Panc1 (cell line): ENCODE measurements at places on chromosomes 3 and 15. TPM values are rescaled to one million over a fixed set of nuclear protein-coding genes. Genes with fewer than 3 reads are reported as not detected.

DNA sequence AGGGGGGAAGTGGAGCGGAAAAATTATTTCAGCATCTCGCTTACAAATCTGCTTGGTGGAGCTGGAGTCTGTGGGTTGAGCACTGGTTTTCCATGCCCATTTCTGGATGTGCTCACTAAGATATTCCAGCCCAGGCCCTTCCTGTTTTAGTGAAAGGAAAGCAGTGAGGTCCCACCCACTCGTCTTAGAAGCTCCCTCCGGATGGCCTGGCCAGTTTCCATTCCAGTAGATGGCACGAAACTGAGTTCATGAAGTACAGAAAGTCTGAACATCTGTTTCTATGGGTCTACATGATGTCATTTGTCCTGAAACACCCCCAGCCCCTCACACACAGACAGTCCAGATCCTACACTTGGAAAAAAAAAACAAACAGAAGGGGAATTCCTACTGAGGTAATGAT, 31.9 kb upstream of the THSD4 start:
- H3K4me3 ChIP-seq: no peak overlapping the region
- no peaks in the 10 kb centered on the region for H3K27me3 ChIP-seq
- no peak for DNase-seq
- H3K36me3 ChIP-seq: no peaks in the 10 kb centered on the region

DNA sequence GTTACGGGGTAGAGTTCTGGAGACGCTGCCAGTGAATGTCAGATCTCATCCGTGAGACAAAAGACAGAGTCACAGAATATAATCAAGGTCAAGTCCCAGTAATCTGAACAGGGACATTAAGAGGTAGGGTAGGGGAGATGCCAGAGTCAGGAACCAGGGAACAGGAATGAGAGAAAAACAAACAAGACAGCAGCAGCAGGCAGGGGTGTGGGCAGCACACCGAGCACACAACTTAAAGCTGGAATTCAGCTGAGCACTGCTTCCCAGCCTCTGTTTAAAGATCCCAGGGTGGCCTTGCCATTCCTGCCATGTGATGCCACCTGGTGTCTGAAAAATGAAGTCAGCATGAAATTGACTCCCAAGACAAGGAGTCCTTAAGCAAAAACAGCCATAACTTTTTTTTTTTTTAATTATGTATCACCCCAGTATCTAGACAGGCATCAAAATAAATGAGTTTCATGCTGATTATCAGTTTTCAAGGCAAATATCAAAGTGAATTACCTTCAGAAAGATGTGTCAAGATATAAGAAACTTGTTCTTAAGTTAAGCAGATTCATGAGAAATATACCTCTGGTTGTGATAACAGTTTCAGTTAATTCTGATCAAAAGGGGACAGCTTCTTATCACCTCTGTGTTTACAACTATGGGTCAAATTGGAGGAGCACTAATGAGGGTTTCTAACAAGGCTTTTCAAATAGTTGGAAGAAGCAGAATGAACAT, 203.7 kb downstream of the SLC9A9 start:
- no peaks in the 10 kb centered on the region for H3K36me3 ChIP-seq
- peak; percentile 33 for DNase-seq
- no peak overlapping the region for H3K27ac ChIP-seq
- H3K27me3 ChIP-seq: 0 out of 2 replicates have a peak, but pooled peaks cover 2% of the 10 kb centered on the region

DNA sequence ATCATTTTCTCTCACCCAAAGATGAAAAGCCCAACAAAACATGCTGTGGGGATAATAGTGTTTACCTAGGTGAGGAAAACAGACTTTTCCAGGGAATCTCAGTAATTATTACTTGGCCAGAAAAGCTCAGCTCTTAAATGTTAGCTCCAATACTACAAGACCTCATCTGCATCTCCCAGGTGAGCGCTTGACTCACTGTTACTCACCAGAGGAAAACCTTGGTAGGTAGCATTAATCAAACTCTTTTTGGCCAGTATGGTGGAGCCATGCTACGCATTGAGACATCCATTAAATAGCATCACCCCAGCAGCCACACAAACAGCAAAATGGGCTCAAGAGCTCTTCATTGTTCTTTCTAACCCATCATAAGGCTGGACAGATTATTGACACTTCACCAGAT, 99.0 kb downstream of the TIGIT start:
- no peaks in the 10 kb centered on the region for H3K36me3 ChIP-seq
- H3K27me3 ChIP-seq: no peaks in the 10 kb centered on the region
- DNase-seq: no peak
- H3K4me3 ChIP-seq: no peak overlapping the region

- no peak overlapping the region for H3K27ac ChIP-seq
- DNase-seq: no peak
- H3K27me3 ChIP-seq: no peaks in the 10 kb centered on the region
- no peaks in the 10 kb centered on the region for H3K4me1 ChIP-seq
- no peak overlapping the region for H3K4me3 ChIP-seq
These were observed 14.3 kb upstream of the SPRED1 start for GRCh38 chr15:38238311-38238710.

- H3K27me3 ChIP-seq: no peaks in the 10 kb centered on the region; the same call in 1 of the 2 replicates
- H3K4me3 ChIP-seq: no peak overlapping the region
- DNase-seq: no peak
- no peaks in the 10 kb centered on the region; the same call in 1 of the 2 replicates for H3K4me1 ChIP-seq
- no peaks in the 10 kb centered on the region for H3K36me3 ChIP-seq
These were observed 719 bp downstream of the FEZF2 start for GRCh38 chr3:62372621-62373041.

GRCh38 chr3:45778761-45779201, 17.6 kb downstream of the SLC6A20 start:
- no peak overlapping the region for H3K4me3 ChIP-seq
- DNase-seq: no peak
- no peaks in the 10 kb centered on the region for H3K36me3 ChIP-seq
- H3K27me3 ChIP-seq: no peaks in the 10 kb centered on the region
- no peak overlapping the region for H3K27ac ChIP-seq
- no peaks in the 10 kb centered on the region for H3K4me1 ChIP-seq

DNA sequence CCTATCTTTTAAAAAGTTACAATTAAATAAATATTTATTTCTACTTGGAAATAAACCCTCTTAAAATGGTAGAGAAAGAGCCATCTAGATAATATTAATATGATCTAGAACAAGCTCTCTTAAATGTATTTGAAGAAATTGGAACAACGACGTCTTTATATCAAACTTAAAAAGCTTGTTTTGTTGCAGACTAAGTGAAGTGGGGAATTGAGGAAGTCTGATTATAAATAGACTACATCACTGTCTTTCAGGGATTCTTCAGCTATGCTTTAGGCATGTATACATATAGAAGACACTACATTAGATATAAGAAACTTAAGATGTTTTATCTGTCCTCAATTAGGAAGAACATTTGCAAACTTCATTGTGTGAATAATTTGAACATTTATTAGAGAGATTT, 1.8 kb downstream of the BCHE start:
- no peaks in the 10 kb centered on the region for H3K36me3 ChIP-seq
- no peaks in the 10 kb centered on the region for H3K27me3 ChIP-seq
- no peak overlapping the region for H3K4me3 ChIP-seq
- H3K4me1 ChIP-seq: peaks cover 7% of the 10 kb centered on the region; the same call in 1 of the 2 replicates

- no peak for DNase-seq
- H3K27me3 ChIP-seq: no peaks in the 10 kb centered on the region
- no peaks in the 10 kb centered on the region for H3K36me3 ChIP-seq
- no peak overlapping the region for H3K27ac ChIP-seq
- no peak overlapping the region for H3K4me3 ChIP-seq
- H3K4me1 ChIP-seq: no peaks in the 10 kb centered on the region
These were observed 341.7 kb upstream of the UBE2E2 start for GRCh38 chr3:22861426-22861825.

GRCh38 chr15:71330638-71331162, 215.4 kb downstream of the THSD4 start:
- no peaks in the 10 kb centered on the region for H3K27me3 ChIP-seq
- H3K4me3 ChIP-seq: no peak overlapping the region
- H3K27ac ChIP-seq: no peak overlapping the region

GRCh38 chr3:119346076-119346496, 51.9 kb downstream of the ARHGAP31 start:
- no peaks in the 10 kb centered on the region for H3K27me3 ChIP-seq
- no peak for DNase-seq
- H3K36me3 ChIP-seq: no peaks in the 10 kb centered on the region
- no peaks in the 10 kb centered on the region for H3K4me1 ChIP-seq
- no peak overlapping the region for H3K4me3 ChIP-seq
- H3K27ac ChIP-seq: no peak overlapping the region

DNA sequence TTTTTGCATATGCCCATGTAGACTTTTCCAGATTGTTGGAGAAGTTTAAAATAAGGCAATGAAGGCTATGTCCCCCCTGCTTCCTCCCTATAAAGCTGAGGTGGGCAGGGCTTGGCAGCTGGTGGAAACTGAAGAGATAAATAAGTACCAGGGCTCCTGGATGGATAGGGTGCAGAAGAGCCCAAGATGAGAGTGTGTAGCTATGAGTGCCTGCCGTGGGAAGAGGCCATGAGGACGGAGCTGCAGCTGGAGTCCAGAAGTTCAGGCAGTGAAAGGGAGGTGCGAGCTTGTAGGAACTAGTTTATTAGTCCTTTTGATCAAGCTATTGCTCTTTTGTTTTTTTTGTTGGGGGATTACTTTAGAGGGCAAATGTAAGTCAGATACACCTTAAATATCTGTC, 52.4 kb downstream of the PHLDB2 start:
- no peaks in the 10 kb centered on the region; the same call in 1 of the 2 replicates for H3K4me1 ChIP-seq
- no peaks in the 10 kb centered on the region for H3K27me3 ChIP-seq
- H3K36me3 ChIP-seq: no peaks in the 10 kb centered on the region

- H3K4me1 ChIP-seq: no peaks in the 10 kb centered on the region
- H3K27ac ChIP-seq: no peak overlapping the region
- H3K36me3 ChIP-seq: no peaks in the 10 kb centered on the region
These were observed 464.2 kb downstream of the LPP start for GRCh38 chr3:188617988-188618701.

DNA sequence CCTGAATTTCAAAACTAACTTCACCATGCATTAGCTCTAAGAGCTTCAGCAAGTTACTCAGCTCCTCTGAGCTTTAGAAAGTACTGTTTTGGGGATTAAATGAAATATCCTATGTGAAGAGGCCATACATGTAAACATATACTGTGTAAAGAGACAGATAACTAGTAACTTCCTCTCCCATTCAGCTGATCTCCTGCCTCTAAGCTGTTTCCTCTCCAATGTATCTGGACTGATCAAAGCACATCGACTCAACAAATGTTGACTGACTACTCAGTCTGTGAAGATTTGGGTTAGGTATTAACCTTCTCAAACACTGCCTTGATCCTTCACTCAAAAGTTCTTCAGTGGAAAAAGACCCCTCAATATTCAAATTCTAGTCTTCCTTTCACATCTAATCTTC, 82.0 kb downstream of the BOC start:
- H3K27ac ChIP-seq: no peak overlapping the region
- no peak overlapping the region for H3K4me3 ChIP-seq
- no peak for DNase-seq
- H3K36me3 ChIP-seq: no peaks in the 10 kb centered on the region
- H3K4me1 ChIP-seq: no peaks in the 10 kb centered on the region
- peaks cover 8% of the 10 kb centered on the region; the same call in 1 of the 2 replicates for H3K27me3 ChIP-seq

- no peaks in the 10 kb centered on the region for H3K27me3 ChIP-seq
- no peaks in the 10 kb centered on the region for H3K4me1 ChIP-seq
- H3K4me3 ChIP-seq: no peak overlapping the region
- H3K36me3 ChIP-seq: no peaks in the 10 kb centered on the region
These were observed 174.4 kb upstream of the CMC1 start for GRCh38 chr3:28067014-28067413.

DNA sequence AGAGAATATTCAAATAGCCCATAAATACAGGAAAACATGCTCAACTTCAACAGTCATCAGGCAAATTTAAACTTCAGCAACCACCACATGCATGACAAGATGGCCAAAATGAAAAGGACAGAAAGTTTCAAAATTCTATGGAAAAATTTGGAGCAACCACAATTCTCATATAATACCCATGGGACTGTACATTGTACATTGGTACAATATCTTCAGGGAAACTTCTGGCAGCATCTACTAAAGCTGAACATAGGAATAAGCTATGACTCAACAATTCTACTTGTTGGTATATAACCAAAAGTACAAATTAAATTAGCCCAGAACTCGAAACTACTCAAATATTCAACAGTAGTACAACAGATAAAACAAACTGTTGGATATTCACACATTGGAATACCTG, 847.6 kb downstream of the TBL1XR1 start:
- H3K27ac ChIP-seq: no peak overlapping the region
- no peak for DNase-seq
- H3K36me3 ChIP-seq: no peaks in the 10 kb centered on the region

DNA sequence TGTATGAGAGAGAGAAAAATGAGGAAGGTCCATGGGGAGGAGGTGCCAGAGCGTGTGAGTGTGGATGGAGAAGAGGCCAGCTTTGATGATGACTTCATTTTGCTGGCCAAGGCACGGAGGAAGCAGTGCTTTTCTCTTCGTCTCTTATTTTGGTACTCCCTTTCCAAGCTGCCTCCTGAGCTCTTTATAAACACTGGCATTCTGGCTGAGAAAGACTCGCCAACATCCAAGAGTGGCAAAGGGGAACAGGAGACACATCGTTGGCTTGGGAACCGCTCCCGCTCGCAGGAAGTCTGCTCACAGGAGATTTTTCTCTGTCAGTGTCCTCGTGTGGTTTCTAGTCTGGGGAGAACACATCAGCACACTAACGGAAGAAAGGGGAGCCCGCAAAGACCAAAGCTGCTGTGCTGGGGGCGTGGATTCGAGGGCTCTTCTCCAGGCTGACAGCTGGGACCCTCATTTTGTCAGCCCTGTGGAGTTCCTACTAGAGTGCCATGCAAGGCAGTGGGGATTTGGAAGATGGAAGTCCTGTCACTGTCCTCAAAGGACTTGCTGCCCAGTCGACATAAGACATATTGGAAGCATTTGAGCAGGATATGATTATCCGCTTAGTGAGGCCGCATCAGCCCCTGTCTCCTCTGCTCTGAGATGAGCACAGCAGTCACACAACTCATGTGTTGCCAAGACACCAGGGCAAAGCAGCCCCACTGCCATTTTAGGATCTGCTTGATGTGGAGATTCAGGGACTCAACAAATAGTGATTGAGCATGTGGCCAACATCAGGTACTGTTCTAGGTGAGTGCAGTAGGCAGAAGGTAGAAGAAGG, 8.0 kb upstream of the SEMA4B start:
- no peaks in the 10 kb centered on the region for H3K36me3 ChIP-seq
- H3K27ac ChIP-seq: peak overlapping the region; percentile 93
- no peaks in the 10 kb centered on the region for H3K27me3 ChIP-seq
- peaks cover 52% of the 10 kb centered on the region for H3K4me1 ChIP-seq

SSUH2 gene
- total RNA-seq: not detected

HAUS2 gene
- 42.4 TPM for total RNA-seq

PRICKLE2 gene
- total RNA-seq: 0.26 TPM

GPR27 gene
- total RNA-seq: 0.15 TPM

SMCO1 gene
- total RNA-seq: not detected

ETV5 gene
- 79.3 TPM for total RNA-seq

TUSC7 gene
- not detected for total RNA-seq

FYCO1 gene
- total RNA-seq: 8.7 TPM

DPPA4 gene
- total RNA-seq: 0.26 TPM

CAND2 gene
- total RNA-seq: 0.13 TPM

ADAMTS7 gene
- total RNA-seq: 1.0 TPM

CYP8B1 gene
- total RNA-seq: 0.08 TPM

CHRNA5 gene
- total RNA-seq: 52.4 TPM

ADCY5 gene
- total RNA-seq: 1.4 TPM
